CD4-positive, alpha-beta T cell treated with Interleukin-10 for 1 hour (primary cell): ENCODE measurements at places on chromosomes 16 and 17.

DNA sequence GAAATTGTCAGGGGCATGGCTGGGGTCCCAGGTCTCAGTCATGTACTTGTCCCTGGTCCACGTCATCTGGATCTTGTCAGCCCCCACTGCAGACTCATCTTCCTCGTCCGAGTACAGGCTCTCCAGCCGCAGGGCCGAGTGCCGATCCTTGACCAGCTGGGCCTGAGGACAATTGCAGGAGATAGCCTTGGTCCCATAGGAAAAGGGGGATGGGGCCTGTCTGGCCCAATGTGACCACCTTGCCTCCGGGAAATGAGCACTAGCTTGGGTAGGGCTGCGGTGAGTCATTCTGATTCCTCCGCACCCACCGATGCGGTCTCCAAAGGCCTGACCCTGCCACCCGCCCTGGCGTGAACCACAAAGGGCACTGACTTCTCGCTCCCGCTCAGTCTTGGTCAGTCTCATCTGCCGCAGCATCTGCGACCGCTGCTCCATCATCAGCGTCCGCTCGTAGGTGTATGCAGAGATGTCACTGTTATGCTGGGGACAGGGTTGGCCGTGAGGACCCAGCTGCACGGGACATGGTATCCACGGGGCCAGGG is 1.5 kb upstream of the LCAT start:
- no peak for DNase-seq

DNA sequence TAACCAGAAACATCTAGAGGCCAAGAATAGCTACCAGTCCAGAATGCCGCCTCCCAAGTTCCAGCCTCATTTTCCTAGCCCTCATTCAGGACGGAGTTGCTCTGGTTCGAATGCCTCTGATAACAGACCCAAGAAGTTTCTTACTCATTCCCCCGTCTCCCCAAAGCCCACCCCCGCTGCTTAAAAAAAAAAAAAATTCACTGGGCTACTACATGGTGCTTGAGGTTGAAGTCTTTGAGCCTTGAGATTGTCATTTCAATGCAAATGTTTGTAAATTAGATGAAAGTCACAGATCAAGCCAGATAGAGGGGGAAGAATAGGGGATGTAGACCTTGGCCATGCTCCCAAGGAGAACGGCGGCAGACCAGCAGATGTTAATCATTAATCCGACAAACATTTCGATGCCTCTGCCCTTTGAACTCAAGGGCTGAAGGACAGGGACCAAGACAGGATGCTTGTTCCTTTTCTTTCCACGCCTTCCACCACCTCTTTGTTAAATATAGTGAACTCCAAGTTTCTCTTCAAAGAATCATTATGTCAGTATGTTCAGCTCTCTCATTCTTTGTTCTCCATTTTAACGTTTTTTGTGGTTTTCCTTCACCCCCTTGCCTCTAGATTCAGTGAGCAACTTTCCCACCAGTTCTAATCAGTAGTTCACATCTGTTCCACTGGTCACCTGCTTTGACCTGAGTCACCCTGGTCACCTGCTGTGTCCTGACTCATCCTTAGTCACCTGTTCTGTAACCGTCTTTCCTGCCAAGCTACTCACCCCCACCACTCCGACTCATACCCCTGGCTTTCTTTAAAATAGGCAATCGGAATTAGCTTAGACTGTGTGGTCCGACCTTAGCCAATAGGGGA is 190.3 kb downstream of the CPPED1 start:
- no peak for DNase-seq

DNA sequence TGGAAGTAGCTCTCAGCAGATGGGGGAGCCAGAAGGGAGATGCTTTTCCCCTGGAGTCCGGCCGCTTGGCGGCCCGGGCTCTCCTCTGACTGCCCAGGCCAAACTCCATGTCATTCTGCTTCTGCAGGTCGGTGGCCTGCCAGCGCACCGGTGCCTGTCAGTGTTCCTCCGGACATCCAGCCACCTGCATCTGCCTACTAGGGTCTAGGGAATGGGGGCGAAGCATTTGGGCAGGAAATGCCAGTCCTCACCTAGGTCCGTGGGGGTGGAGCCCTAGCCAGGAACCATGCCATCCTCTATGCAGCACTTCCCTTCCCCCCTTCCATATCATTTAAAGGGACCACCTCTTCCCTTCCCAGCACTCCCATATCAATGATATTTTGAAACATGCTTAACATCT is 34.2 kb downstream of the GJC1 start:
- DNase-seq, result no peak

DNA sequence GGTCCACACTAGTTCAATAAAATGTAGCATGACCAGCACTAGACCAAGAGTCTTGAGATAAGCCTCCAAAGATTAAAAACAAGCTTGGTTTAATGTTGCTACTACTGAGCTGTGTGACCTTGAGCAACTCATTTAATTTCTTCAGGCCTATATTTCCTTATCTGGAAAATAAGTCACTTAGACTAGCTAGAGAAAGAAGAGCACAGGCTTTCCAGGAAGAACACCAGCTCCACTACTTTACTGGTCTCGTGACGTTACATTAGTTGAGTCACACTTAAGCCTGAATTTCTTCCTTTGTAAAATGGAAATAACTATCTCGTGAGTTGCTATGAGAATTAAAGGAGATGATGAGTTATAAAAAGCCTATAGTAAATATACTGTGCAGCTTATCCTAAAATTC is 5.4 kb downstream of the HELZ start:
- DNase-seq, result no peak

DNA sequence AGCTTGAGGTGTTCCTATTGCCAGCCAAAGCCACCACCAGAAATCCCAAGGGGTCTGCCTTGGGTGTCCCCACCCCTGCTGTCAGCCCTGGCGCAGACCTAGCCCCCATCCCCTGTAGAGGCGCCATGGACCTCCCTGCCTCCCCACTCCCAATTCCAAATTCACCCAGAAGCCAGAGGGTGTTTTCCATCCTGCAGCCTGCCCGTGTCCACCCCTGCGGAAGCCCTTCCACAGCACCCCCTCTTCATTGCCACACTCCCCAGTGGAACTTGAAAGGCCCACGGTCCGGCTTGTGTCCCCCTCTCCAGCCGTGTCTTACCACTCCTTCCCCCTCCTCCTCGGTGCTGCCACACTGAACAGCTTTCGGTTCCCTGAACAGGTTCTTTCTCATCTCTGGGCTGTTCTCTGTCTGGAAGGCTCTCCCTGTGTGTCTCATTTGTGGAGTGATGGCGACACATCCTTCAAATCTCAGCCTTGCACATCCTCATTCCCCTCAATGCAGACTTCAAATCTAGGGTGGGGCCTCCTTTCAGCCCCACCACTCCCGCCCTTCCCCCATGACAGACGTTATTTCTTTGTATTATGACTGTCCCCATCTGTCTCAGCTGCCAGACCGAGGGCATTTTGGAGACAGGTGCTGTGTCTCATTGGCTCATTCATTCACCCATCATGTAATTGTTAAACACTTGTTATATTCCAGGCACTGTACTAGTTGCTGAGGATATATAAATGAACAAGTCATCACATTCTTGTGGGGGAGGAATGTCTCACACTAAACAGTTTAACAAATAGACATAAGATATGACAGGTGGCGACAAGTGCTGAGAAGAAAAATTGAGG is 36.3 kb downstream of the ADGRG5 start:
- no peak for DNase-seq
